GOT3 (cell line): ENCODE measurements at places on chromosomes 11 and 22.

DNA sequence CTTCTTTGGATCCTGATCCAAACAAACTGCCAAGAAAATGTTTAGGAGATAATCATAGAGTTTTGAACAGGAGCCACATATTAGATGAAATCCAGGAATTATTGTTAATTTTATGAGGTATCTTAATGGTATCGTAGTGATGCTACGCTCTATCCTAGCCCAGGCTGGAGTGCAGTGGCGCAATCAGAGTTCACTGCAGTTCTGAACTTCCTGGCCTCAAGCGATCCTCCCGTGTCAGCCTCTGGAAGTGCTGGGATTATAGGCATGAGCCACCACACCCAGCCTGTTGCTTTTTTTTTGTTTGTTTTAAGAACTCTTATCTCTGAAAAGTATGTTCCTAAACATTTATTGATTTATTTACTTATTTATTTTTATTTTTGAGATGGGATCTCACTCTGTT lies 2.4 kb downstream of the GSTT4 start:
- DNase-seq = no peak

DNA sequence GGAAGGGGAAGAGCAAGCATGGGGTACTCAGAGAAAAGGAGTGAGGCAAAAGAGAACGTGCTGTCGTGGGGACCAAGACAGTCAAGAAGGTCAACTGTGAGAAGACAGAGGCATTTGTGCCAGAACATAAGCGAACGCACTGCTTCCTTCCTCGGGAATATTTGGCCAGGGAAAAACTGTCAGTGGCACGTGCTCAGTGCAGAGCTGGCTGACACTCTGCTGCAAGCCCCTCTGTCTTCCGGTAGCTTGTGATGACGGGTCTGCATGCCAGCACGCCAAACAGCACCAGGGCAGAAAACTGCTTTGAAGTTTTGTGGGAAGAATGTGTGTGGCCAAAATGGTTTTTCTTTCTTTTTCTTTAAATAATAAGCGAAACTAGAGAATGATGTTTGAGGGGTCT lies 60.6 kb downstream of the SMCO4 start:
- DNase-seq = no peak

DNA sequence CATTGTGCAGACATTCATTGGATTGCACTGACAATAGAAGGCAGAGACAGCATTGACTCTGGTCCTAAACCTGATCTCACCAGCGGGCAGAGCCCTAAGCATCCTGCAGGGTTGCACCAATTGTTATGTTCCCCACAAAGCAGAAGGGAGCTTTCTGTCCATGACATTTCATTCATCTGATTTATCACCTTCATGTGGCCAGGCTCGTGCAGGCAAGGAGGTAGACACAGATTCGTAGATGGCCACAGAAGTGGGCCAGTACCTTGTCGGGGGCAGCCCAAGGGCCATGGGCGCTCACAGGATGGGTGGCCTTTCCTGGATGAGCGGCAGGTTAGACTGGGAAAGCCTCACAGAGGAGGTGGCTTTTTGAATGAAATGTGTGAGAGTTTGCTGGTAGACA lies 2.9 kb downstream of the TSKU start:
- no peak for DNase-seq

GRCh38 chr11:24457985-24458384 lies 38.9 kb upstream of the LUZP2 start:
- no peak for DNase-seq

DNA sequence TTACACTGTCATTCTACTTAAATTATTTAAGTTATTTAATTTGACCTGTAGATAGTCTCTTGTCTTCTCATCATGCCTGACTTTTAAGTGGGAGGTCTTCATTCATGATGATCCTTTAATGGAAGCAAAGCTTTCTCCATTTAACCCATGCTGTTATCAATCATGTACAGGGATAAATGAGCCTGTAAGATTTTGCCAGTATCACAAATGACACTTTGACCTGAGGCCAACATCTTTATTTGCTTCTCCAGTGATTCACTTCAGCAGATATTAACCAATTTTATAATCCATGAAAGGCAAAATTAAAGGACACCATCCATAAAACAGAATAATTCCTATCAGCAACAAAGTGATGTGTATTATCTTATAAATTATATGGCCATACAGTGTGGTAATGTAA lies 7.7 kb downstream of the CCDC73 start:
- DNase-seq = no peak

DNA sequence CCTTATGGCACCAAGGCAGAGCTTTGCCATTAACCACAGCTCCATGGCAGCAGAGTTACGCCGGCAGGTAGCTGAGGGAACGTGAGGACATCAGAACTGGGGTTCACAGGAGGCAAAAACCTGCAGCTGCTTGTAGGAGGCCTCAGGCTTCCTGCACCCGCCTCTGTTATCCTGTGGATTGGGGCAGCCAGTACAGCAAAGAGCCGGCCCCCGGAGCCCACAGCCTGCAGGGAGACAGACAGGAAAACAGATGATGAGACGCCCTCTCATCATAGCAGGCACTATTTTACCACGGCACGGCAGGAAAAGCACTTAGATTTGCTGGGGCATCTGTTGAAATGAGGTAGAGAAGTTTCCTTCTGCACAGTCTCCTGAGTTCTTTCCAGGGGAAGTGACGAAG lies 870.3 kb downstream of the TBC1D22A start:
- DNase-seq = no peak

- DNase-seq = no peak
Observed at GRCh38 chr11:95700471-95700817, 89.1 kb downstream of the FAM76B start.

- no peak for DNase-seq
Observed at GRCh38 chr11:120086651-120087050, 51.3 kb downstream of the TRIM29 start.

- no peak for DNase-seq
Observed at GRCh38 chr22:23829845-23830372, 8.9 kb downstream of the DERL3 start.

GRCh38 chr11:19762266-19762665 lies 49.6 kb downstream of the NAV2 start:
- DNase-seq = no peak

GRCh38 chr22:45127866-45128265 lies 35.9 kb upstream of the NUP50 start:
- no peak for DNase-seq

- no peak for DNase-seq
Observed at GRCh38 chr11:114208377-114208776, 87.8 kb upstream of the NNMT start.

- DNase-seq = no peak
Observed at GRCh38 chr11:111944651-111945051, 7.5 kb downstream of the DIXDC1 start.

DNA sequence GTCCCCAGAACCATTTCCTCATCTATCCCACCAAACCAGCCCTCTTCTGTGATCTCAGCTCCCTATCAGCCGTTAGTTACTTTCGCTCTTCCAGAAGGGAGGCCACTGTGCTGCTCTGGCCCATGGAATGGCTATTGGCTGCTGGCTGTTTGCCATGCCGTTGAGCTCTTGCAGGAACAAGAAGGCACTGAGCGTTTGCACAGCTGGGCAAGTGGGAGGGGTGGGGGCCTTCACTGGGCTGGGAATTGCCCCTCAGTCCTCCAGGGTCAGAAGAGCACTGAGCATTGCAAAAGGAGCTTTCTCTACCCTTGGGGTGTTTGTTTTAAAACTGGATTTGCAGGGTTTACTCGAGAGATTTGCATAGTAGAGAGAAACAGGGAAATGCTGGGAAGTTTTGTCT lies 129.0 kb upstream of the PARVA start:
- no peak for DNase-seq

GRCh38 chr11:96203567-96204365 lies 139.2 kb downstream of the MAML2 start:
- no peak for DNase-seq

GRCh38 chr11:112588252-112588694 lies 327.6 kb upstream of the PLET1 start:
- no peak for DNase-seq

DNA sequence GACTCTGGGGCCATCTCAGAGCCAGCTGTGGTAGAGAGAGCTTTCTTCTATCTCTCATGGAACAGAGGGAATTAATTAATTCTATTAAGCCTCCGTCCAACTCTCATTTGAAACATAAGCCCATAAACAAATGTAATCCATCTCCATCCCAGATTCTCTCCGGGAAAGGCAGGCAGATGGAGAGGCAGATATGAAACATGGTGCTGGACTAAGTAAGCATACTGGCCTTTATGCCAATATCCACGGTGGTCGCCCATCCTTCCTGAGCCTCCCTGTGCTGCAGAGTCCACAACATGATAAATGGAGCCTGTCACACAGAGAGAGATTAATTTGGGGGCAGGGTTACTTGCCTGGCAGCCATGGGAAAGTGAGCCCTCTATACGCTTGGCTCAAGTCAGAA lies 44.8 kb downstream of the PRR5L start:
- DNase-seq = no peak

DNA sequence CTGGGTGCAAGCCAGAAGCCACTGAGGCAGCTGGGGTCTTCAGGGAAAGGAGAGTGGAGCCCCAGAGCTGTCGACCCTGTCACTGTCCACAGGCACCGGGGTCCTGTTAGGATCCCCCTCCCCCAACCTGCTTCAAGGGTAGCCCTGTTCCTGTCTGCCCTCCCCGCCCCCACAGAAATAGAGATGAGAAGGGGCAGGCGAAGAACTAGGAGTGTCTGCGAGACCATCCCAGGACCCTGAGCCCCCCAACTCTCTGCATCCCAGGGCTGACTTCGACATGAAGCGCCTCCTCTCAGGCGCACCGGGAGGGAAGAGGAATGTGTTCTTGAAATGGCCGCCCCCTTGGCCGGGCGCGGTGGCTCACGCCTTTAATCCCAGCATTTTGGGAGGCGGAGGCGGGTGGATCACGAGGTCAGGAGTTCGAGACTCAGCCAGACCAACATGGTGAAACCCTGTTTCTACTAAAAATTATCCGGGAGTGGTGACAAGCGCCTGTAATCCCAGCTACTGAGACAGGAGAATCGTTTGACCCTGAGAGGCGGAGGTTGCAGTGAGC lies 607 bp upstream of the ZNF70 start:
- no peak for DNase-seq

DNA sequence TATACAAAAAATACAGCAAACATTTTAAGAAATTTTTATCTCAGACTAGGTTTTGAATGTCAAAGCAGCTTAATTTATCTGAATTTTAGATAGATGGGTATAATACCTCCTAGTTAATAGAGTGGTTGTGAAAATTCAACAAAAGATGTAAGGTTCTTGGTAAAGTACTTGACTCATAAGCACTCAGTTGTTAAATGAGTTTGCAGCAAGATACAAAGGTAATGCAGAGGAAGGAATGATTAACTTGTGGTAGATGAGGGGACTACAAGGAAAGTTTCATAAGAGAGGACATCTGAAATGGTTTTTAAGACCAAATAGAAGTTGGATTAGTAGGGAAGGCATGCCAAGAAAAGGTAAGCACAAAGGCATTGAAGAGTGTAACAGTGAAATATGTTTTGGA lies 37.4 kb downstream of the PPME1 start:
- DNase-seq = no peak

DNA sequence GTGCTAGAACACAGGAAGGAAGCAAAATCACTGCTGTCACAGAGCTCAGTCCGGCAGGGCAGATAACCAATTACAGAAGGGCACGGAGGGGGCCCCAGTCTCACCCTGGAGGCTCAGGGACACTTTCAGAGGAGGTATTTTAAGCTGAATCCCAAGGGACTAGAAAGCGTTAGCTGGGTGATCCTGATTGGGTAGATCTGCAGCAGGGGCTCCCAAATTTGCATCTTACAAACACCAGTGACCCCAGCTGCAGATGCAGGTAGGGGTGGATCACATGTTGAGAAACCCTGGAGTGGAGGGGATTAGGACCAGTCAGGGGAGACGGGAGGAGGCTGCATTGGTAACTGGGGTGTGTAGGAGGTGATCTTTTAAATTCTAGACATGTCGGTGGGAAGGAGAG lies 91.4 kb downstream of the CSNK2A3 start:
- DNase-seq = no peak

- no peak for DNase-seq
Observed at GRCh38 chr22:19779685-19780268, 19.2 kb downstream of the TBX1 start.

GRCh38 chr22:27129266-27129665 lies 471.9 kb downstream of the MIAT start:
- no peak for DNase-seq

GRCh38 chr22:27554106-27554811 lies 247.3 kb downstream of the MN1 start:
- DNase-seq = no peak

GRCh38 chr11:7635137-7635536 lies 38.2 kb downstream of the CYB5R2 start:
- DNase-seq = no peak

DNA sequence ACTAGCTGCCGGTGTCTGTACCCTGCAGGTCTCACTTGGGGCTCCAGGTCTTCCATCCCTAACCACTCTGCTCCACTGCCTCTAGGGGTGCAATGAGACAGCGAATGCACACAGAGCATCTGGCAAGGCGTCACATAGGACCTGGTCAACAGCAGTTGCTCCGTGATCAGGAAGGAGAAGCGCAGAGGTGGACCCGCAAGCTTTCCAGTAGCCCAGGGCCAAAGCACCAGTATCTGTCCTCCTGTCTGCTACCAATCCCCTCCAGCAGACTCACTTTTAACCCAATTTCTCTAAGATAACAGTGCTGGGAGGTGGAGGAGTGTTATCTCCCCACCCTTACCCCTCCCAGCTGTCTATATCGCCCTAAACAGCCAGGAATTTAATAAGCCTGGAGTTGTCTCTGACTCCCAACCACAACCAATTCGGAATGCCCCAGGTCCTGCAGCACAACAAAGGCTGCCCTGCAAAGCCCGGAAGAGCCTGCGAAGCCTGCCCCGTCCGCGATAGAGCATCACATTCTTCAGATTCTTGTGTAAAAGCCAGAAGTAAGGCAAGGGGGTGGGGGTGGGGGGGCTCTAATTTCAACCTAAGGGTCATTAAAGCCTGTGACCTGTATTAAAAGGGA lies 19.3 kb downstream of the MYH9 start:
- DNase-seq = no peak

- DNase-seq = no peak
Observed at GRCh38 chr22:35677460-35678187, 29.4 kb downstream of the APOL6 start.

DNA sequence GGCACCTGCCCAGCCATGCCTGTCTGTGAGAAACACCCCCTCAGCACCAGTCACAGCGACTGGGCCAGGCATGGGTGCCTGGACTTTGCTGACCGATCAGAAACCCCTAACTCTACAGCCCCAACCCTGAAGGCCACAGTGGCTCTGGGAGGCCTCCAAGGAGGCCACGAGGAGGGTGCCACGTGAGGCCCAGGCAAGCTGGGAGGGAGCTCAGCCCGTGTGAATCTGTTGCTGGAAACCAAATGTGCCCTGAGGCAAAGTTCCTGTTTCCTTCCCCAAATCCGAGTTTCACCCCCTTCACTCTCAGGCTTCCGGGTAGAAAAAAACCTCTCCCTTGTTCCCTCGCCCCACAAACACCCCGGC lies 1.3 kb downstream of the UNC93B1 start:
- DNase-seq = no peak

- no peak for DNase-seq
Observed at GRCh38 chr22:27311698-27312550, 489.6 kb downstream of the MN1 start.
